Activated CD4-positive, alpha-beta T cell treated with anti-CD3 and anti-CD28 coated beads, Interleukin-2, amount 50 U/mL, for 4 hours (primary cell): ENCODE measurements at places on chromosomes 6 and 20.

DNA sequence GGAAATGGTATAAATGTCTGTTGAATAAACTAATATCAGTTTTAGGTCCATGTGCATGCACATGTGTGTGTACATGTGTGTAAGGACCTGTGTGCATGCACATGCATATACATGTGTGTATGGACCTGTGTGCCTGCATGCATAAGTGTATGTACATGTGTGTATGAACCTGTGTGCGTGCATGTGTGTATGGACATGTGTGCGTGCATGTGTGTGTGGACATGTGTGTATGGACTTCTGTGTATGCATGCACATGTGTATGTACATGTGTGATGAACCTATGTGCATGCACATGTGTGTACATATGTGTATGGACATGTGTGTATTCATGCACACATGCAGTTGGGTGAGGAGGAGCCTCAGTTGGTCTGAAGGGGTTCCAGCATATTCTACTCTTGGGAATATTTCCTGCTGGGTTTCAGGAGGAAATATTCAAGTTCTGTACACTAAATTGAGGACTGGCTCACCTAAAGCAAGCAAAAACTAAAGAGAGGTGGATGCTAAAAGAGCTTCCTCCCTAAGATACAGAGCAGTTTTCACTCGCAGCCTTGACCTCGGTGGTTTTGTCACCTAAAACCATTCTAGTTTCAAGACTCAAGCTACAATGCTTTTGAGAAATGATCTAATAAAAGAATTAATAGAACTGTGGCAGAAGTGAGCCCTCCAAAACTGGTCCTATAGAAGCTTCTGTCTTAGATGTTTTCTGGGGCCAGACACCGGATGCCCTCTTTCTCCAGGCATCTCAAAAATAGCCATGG lies 742.8 kb downstream of the MAFB start:
- no peak for DNase-seq

DNA sequence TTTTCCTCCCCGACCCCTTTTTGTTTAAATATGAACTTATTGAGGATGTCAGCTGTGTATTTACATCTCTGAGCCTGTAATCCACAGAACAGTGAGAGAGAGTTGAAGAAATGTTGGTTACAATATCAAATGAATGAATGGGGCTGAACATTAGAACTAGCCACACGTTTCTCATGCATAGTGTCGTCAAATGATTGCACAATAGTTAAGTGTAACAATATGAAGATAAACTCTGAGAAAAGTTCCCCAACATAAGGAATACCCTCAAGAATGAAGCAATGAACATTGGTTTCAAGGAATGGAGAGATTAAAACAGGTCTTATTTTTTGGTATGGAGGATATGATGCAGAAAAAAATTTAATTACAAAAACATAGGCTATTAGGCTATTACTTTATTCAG lies 100.5 kb upstream of the DTNBP1 start:
- DNase-seq, result no peak

- DNase-seq, result no peak
Measured at GRCh38 chr6:139751179-139751578, 376.7 kb upstream of the CITED2 start.

DNA sequence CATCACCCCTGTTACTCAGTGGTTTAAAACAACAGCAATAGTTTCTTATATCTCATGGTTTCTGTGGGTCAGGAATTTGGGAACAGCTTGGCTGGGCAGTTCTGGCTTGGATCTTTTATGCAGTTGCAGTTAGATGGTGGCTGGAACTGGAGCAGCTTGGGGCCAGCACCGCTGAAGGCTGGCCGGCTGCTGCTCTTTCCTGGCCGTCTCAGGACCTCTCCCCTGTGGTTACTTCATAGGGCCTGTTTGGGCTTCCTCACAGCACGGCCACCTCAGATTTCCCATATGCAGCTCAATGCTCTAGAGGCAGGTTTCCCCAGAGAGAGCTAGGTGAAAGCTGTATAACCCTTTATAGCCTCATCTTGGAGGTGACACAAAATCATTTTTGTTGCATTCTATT lies 15.6 kb downstream of the PKIG start:
- DNase-seq, result no peak

GRCh38 chr20:12287575-12287974 lies 369.9 kb downstream of the BTBD3 start:
- DNase-seq, result no peak

DNA sequence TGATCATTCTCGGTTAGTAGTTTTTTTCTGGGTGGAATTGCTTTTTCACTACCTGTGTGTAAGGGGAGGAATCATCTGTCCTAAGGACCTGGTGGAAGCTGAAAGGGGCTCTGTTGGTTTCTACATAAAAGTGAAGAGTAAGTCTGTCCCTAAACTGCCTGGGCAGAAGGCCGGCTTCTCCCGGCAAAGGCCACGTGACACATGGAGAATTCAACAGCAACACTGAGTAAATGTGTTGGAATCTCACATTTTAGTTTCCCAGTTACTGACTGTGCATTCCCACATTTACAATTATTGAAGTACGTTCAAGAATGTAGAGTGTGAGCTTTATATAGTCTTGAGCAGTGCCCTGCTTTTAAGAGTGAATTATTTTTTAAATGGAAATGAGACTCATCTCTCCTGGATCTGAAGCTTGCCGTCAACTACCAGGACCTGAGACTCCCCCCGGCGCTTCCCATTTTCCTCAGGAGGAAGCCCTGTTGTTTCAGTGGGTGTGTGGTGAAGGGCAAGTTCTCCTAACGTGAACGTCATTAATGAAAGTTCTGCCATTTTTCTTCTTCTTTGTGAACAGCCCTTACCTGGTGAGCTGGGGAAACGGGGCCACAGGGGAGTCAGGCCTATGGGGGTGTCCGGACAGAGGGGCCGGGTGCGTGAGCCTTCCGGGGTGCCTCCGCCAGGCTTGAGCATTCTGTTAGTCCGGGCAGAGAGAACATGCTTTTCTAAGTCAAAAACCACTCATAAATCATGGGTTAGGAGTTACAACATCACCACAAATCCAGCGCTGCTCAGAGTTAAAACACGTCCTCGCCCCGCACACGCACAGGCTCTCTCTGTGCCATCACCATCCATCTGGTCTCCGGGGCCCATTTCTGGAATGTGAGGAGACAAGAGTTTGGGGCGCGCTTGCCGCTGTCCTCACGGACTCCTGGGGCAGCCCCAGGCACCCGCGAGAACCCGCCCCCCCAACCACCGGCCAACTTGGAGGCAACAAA lies 56.6 kb upstream of the SMOC2 start:
- no peak for DNase-seq

DNA sequence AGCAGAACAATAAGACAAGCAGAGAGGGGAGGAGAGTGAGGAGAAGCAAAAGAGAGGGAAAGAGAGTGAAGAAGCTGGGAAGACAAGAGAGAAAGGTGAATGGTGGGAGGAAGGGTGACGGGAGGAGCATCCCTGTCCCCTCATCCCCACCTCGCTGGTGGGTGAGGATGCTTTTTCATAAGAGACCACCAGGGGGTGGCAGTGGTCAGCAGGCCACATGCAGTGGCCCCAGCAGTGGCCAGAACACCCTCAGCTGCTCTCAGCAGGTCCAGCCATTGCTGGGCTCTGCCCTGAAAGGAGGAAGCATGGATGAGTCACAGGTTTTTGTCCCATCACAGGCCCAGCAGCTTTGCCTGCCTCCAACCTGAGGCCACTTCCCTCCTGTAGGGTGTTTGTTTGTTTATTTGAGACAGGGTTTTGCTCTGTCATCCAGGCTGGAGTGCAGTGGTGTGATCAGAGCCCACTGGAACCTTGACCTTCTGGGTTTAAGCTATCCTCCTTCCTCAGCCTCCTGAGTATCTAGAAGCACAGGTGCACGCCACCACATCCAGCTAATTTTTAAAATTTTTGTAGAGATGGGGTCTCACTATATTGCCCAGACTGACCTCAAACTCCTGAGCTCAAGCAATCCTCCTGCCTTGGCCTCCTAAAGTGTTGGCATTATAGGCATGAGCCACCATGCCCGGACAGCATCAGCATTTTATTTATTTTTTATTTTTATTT lies 24.0 kb downstream of the FGD2 start:
- no peak for DNase-seq

- no peak for DNase-seq
Measured at GRCh38 chr6:148064406-148065134, 278.1 kb upstream of the SASH1 start.

DNA sequence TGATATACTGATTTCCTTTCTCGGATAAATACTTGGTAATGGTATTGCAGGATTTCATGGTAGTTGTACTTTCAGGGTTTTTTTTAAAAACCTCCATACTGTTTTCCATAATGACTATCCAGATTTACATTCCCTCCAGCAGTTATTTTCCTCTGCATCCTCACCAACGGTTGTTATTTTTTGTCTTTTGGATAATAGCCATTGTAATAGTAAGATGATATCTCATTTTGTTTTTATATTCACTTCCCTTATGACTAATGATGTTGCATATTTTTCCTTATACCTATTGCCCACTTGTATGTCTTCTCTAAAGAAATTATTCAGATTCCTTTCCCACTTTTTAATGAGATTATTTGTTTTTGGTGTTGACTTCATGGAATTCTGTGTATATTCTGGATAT lies 231.0 kb downstream of the MEI4 start:
- no peak for DNase-seq

DNA sequence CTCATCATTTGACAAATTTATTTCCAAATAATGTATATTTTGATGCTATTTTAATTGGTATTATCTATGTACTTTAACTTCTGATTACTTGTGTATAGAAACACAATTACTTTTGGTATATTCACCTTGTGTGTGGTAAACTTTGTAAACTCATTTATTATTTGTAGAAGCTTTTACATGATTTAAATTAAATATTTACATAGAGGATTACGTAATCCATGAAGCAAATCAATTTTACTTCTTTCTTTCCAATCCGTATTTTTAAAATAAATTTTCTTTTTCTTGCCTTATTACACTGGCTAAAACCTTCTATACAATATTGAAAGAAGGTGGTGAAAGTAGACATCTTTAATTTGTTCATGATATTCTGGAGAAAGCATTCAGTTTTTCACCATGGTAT lies 540.2 kb downstream of the MMUT start:
- no peak for DNase-seq

DNA sequence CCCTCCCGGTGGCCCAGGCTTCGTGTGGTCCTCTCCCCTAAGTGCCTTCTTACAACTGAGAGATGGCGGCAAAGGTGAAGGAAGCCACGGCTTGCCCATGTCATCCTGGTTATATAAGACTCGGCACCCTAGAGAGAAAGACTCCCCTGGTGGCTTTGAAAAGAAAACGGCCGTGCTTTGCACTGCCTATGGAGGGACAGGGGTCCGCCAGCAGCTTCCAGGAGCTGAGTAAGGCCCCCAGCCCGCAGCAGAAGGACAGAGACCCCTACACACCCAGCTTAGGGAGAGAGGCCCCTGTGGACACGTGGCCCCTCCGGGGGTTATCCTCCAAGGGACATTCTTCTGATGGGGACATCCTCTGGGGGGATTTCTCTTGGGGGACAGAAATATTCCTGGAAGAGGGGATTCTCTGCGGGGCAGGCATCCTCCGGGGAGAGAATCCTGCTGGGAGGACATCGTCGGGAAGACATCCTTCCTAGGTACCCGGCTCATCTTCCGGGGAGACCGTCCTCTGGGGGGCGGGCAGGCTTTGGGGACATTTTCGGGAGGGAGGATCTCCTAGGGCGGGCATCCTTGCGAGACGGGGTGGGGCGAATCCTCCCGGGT lies 511 bp upstream of the OGFR start:
- DNase-seq, result no peak

DNA sequence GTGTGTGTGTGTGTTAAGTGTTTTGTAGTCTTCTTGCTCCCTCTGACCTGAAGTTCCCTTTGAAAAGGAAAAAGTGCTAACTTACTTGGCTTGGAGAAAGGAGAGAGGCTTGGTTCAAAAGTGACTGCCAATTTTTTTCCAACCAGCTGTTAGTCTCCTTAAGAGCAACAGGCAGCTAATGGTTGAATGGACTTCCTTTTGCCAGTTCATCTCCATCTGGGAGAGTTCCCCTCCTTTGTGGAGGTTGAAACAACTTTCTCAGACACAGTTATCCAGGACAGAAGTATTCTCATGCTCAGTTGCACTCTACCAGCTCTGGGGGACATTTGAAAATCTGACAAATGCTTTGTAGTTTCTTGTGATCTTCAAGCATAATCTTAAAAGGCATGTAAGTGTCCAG lies 4.5 kb downstream of the RIPOR2 start:
- no peak for DNase-seq

GRCh38 chr6:82363428-82364086 lies at the start of gene TPBG:
Gene TPBG (plus strand): TSS chr6:82363817. CDS start chr6:82364962, 1,145 bp downstream.
- DNase-seq, result peak; percentile 4

- no peak for DNase-seq
Measured at GRCh38 chr6:30915591-30915946, 1.5 kb downstream of the VARS2 start.

DNA sequence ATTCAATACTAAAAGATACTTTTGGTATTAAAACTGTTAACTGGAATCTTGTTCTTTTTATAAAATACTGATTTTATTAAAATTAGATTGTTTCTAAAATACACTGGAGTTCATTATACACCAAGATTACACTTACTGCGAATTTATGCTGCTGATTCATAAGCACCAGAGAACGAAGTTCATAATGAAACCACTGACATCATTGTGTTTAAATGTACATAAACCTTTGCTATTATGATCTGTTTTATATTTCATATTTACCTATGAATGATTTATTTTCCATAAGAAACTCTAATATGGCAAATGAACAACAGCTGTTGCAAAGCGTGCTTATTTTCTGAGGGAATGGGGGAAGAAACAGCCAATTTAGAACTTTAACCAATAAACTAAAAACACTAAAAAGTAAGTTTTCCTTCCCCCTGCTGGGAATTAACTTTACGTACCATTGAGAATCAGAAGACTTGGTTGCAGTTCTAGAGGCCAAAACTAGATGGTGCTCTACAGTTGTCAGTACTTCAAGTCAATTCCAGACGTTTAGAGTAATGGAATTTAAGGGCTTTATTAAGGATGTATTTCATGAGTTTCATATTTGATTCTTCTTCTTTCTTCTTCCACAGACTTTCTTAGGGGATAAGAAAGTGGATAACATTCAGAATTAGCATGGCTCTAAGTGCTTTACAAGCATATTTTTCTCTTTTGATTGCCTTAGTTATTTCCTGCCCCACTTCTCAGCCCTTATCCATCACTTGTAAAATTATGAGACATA lies 30.8 kb upstream of the COL19A1 start:
- no peak for DNase-seq

- DNase-seq, result no peak
Measured at GRCh38 chr6:56140090-56140489, 107.3 kb downstream of the COL21A1 start.

- DNase-seq, result no peak
Measured at GRCh38 chr6:138620630-138621029, 121.3 kb upstream of the NHSL1 start.

GRCh38 chr20:61313396-61313795 lies 61.3 kb downstream of the CDH4 start:
- DNase-seq, result no peak
